ENCODE measurements at places on chromosomes 2 and 18.

GRCh38 chr2:236977063-236977851, 108.4 kb upstream of the COPS8 start:
- no peak for DNase-seq

DNA sequence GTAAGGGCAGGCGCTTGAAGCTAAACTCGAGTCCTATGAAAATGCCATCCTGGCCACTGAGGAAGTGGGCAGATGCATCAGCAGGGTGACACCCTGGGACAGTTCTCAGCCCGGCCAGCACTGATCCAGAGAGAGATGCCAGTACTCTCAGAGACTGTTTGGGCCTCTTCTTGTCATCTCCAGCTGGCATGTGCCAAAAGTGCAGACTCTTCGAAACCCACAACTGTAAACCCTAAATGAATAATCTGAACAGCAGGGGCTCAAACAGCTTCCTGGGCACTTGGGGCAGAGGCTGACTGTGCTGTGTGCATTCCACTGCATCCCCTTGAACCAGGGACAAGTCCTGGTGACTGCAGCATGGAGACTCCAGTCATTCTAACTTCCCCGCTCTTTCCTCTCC, 204.2 kb upstream of the SMAD2 start:
- DNase-seq: no peak

- no peak for DNase-seq
These were observed 194.4 kb downstream of the ALK start for GRCh38 chr2:29726976-29727375.

- DNase-seq: no peak
These were observed 370.8 kb downstream of the TMEM182 start for GRCh38 chr2:103132536-103133217.

- DNase-seq: no peak
These were observed 4.1 kb downstream of the ABCG8 start for GRCh38 chr2:43842866-43843226.

DNA sequence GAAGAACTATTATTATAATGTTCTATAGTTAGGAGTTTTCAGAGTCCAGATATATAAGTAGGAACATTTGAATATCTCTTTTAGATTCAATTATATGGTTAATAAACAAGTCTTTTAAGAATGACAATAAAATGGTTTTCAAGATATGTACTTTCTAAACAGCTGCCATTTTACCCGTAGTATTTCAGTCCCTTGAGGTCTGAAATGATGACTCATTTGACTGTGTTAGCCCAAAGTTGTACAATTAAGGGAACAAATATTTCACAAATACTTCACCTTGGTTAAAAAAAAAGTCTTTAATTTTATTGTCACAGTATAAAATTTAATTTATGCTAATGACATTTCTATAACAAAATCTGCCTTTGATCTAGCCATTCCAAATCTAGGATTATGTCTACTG, 91.6 kb upstream of the TANK start:
- DNase-seq: no peak

DNA sequence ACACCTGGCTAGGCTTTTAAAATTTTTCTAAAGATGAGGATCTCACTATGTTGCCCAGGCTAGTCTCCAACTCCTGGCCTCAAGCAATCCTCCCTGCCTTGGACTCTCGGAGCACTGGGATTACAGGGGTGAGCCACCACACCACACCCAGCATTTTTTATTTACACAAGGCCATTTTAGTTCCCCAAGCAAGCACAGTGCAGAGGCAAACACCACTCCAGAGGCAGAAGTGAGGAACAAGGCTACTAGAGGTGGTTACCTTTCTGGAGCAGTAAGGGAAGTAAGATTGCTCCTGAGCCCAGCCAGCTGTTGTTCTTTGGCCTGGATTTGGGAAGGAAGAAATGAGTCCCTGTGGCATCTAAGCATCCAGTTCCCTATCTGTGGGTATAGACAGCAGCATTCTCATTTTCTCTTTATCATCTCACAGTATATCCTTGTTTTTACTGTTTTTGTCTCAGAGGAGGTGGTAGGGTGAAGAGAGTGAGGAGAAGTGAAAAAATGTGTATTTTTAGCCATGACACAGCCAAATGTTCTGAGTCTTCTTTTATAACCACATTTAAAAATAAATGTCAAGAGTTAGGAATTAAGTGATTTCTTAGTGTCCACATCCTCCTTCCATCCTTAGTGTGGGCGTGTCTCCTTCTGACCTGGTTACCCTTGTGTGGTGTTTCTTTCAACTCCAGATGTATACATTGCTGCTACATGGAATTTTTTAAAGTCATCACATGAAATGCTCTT, 10.5 kb upstream of the TTC39C start:
- DNase-seq: no peak

Measured in cortex of kidney (tissue), 1 donor.